ELF-1 (cell line): ENCODE measurements at places on chromosomes 3 and 15.

DNA sequence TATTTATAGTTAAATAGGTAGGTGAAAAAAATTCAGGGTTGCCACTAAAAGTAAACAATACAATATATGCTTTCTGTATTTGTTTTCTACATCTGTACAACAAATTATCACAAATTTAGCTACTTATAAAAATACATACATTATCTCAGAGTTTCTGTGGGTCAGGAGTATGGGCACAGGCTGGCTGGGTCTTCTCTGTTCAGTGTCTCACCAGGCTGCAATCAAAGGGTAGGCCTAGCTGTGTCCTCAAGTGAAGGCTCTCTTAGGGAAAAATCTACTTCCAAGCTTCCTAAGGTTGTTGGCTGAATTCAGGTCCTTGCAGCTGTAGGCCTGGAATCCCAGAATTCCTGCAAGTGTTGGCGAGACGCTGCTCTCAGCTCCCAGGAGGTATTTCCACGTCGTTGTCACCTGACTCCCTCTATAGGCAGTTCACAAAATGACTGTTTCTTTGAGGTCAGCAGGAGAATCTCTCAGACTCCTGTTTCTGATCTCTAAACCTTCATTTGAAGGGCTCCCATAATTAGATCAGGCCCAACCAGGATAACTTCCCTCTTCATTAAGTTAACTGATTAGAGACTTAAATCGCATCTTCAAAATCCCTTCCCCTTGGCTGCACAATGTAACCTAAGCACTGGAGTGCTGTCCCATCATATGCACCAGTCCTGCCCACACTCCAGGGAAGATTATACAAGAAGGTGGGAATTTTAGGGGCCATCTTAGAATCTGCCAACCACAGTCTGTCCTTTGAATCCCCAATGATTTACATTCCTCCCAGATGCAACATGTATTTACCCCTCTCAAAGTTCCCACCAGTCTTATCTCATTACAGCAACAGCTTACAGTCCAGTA is 296.6 kb downstream of the SUCLG2 start:
- DNase-seq, result peak; percentile 82

GRCh38 chr15:78726870-78727551 is 84.3 kb downstream of the ADAMTS7 start:
- peak; percentile 89 for DNase-seq

GRCh38 chr3:190414297-190414696 is 26.3 kb downstream of the CLDN16 start:
- no peak for DNase-seq

GRCh38 chr15:80073197-80073596 is 13.7 kb downstream of the ZFAND6 start:
- no peak for DNase-seq

DNA sequence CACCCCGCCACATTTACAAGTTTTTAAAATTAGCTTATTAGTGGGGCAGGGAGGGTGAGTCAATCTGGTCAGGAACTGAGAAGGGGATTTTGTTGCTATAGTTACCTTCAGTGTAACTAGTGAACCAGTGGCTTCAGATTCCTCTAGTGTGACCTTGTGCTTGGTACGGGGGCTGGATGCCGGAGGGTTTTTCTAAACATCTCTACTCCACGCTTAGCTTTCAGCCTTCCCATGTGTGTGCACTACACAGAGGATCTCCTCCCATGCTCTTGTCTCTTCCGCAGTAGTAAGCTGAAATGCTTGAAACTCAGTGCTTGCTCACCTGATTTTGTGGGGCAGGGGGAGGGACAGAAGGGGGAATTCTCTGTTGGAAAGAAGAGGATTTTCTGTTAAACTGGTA is 67.9 kb upstream of the AKAP13 start:
- no peak for DNase-seq

DNA sequence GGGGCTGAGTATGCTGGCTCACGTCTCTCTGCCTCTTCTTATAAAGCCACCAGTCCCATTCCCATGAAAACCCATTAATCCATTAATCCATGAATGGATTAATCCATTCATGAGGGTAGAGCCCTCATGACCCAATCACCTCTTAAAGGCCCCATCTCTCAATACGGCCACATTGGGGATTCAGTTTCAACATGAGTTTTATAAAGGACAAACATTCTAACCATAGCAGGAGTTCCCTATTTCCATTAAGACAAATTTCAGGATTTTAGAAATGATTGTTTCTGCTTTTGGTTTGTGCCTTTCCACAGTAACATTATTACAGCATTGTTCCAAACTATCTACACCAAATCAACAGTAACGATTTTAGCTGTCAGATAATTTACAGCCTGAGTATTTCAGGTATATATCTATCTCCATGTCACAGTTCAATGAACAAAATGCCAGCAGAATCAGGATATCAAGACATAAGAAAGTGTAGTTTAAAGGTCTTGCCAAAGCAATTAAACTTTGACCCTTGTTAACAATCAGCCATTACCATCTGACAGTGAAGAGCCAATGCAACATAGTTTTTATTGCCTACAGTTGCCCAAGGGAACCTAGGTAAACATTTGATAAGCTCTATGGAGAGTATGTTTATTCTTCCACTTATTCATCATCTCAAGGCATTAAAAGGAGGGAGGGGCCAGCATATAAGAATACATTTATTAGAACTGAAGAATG is 3.8 kb downstream of the TSPAN3 start:
- no peak for DNase-seq

DNA sequence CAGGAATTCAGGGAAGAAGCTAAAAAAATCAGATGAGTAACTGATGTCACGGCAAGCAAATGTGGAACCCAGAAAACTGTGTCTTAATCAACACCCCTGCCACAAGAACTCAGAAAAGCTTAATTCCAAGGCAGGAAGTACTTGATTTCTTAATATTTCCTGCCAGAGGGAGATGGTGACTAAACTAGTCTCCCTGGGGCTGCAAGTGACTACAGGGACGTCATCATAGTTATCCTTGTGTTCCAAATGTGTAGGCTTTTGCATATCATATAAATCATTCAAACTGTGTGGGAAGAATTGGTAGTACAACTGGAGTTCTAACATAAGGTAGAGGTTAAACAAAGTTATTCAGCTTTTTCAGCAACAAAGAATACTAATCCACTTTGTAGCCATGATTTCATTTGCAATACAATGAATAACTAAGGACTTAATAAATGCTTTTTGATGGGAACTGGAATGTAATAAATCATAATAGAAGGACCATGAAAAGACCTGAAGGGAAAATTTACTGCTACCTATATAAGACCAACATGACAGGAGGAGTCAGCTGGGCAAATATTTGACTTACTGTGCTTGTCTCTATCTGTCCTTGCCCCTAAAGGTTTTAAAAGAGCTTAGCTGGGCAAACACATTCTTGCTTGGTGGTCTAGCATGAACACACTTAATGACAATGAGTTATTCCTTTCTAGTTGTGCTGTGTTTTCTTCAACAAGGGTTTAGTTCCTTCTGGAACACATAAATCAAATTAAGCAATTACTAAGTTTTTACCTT is 76.0 kb upstream of the NECTIN3 start:
- DNase-seq, result no peak

GRCh38 chr3:189927975-189928895 is 192.5 kb downstream of the P3H2 start:
- no peak for DNase-seq

- no peak for DNase-seq
Measured at GRCh38 chr15:20351448-20351971, 190.1 kb downstream of the GOLGA6L6 start.

GRCh38 chr3:22101811-22102210 is 350.8 kb upstream of the ZNF385D start:
- DNase-seq, result no peak

DNA sequence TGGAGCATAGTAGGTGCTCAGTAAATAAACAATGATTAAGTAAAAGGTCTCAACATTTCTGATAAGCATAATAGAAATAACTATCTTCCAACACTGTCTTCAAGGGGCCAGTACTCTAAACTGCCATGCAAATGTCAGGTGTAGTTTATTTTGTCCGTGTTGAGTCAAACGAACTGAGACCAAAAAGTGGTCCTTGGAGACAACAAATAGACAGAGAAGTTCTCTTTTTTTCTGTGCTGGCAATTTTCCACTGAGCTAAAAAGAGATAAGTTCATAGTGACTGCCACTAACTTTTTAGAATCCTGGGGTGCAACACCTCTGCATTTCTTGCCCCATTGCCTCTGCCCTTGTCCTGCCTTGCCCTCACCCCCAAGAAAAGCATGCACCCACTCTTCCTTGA is 14.7 kb upstream of the MBNL1 start:
- DNase-seq, result no peak

DNA sequence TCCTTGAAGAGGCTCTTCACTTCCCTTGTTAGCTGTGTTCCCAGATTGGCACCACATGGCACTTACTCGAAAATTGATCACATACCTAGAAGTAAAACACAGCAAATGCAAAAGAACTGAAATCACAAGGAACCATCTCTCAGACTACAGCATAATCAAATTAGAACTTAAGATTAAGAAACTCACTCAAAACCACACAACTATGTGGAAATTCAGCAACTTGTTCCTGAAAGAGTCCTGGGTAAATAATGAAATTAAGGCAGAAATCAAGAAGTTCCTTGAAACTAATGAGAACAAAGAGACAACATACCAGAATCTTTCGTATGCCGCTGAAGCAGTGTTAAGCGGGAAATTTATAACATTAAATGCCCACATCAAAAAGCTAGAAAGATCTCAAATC is 566.3 kb upstream of the TGFBR2 start:
- DNase-seq, result no peak

GRCh38 chr3:65809641-65810150 is 229.0 kb downstream of the MAGI1 start:
- DNase-seq, result no peak

DNA sequence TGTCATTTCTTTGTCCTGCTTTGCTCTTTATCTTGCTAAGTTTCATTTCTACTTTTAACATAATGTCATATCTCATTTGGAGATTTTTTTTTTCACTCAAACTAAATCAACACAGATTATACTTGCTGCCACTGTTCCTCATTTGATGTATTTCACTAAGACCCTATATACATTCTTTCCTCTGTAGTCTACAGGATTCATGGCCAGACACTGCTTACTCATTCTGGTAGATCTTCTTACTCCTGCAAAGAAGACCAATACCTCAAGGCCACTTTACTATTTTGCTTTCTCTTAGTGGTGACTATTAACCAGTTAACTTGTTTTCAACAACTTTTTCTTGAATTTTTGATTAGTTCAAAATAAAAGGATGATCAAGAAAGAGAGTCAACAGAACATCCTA is 26.6 kb downstream of the SLC24A5 start:
- no peak for DNase-seq

GRCh38 chr3:153438271-153438670 is 276.2 kb downstream of the RAP2B start:
- DNase-seq, result no peak

- DNase-seq, result no peak
Measured at GRCh38 chr3:181326637-181327223, 337.2 kb upstream of the DNAJC19 start.

DNA sequence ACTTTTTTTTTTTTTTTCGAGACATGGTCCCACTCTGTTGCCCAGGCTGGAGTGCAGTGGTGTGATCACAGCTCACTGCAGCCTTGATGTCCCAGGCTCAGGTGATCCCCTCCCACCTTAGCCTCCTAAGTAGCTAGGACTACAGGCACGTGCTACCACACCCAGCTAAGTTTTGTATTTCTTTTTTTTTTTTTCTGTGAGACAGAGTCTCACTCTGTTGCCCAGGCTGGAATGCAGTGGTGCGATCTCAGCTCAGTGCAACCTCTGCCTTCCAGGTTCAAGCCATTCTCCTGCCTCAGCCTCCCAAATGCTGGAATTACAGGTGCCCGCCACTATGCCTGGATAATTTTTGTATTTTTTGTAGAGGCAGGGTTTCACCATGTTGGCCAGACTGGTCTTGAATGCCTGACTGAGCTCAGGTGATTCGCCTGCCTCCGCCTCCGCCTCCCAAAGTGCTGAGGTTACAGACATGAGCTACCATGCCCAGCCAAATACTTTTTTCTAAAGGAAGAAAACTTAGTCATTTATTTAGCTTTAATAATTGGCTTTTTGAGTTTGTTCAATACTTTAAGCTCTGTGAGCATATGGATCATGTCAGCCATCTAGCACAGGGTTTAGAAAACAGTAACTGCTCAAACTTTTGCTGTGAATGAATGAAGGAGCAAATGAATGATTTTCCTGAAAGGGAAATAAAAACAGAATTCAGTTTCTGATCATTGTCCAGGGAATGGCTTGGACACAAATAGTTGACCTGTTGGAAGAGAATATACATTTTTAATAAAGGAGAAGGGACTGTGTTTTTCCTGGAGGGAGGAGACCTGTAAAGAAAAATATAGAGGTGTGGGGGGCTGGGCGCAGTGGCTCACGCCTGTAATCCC is 26.0 kb downstream of the UBE2E1 start:
- DNase-seq, result no peak

DNA sequence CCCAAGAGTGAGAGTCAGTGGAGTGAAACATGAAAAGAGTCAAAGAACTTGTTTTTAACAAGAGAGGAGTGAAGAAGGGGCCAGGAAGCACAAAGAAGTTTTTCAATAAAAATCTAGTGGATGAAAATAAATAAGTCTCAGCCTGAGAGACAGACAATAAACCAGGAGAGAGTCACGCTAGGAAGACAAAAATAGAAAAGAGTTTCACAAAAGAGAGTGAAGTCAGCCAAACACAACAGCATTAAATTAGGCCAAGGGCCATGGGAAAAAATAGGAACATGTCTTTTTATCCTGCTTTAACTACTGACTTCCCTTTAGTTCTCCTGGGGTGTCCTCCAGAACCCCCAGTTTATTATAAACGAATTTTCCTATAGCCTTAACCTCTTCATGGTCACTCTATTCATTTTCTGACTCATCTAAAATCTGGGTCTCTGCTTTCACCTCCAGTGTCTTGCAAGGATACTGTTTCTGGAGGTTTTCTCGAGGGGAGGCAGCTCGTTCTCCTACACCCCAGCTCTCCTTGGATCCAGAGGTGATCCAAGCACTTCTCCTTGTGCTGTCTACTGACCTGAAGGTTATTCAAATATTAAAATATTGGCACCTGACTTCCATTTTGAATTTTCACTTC is 571.5 kb upstream of the PPP2R3A start:
- DNase-seq, result no peak

DNA sequence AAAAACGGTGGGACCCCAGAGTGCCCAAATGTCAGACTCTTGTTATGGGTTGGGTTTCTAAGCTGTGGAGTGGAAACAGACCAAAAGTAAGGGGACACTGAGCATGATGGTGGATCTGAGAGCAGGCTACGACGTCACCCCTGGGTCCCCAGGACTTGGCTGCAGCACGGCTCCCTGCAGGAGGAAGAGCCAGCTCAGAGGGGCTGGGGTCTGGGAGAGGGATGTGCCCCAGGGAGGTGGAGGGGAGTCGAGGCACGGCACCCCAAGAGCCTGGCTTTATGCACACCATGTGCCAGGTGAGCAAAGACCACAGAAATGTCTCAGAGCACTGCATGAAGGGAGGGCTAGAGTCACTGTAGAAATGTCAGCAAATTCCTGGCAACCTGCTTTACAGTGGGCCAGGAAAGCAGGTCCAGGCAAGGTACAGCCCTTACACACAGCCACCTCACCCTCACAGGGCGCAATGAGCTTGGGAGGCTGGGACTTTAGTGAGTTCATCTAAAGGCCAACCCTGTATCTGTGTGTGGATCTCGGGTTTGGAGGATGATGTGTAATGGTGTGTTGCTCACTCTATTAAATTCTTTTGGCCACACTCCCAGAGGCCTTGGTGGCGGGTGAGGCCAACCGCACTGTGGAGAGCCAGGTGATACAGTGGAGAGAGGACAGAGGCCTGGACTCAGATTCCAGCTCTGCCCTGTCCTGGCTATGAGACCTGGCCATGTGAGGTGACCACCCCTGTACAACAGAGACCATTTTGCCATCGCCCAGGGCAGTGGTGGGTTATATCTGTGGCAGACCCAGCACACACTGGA is 14.1 kb downstream of the CTSH start:
- DNase-seq, result no peak

GRCh38 chr3:73469331-73469730 is 155.4 kb downstream of the PDZRN3 start:
- DNase-seq, result no peak
